Epithelial cell of proximal tubule (primary cell): ENCODE measurements at places on chromosomes 2 and 18. TPM values are rescaled to one million over a fixed set of nuclear protein-coding genes. Genes with fewer than 3 reads are reported as not detected.
A peak's percentile ranks its signal among the peaks of the same experiment; 100 is the strongest.

DNA sequence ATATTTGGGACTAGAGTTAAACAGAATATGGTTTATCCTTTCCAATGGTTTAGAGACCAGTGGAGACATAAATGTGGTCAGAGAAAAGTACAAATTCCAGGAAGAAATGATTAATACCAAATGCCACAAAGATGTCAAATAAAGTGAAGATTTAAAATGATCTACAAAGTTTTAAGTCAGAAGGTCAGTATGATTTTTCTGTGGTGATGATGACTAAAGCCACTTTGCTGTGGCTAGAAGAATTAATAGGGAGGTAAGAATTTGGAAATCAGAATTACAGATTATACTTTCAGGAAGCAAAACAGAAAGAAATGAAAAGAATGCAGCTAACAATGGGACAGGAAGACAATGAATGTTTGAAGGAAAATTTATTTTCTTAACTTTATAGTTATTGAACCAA is 91.5 kb upstream of the CDH7 start:
- DNase-seq = no peak

DNA sequence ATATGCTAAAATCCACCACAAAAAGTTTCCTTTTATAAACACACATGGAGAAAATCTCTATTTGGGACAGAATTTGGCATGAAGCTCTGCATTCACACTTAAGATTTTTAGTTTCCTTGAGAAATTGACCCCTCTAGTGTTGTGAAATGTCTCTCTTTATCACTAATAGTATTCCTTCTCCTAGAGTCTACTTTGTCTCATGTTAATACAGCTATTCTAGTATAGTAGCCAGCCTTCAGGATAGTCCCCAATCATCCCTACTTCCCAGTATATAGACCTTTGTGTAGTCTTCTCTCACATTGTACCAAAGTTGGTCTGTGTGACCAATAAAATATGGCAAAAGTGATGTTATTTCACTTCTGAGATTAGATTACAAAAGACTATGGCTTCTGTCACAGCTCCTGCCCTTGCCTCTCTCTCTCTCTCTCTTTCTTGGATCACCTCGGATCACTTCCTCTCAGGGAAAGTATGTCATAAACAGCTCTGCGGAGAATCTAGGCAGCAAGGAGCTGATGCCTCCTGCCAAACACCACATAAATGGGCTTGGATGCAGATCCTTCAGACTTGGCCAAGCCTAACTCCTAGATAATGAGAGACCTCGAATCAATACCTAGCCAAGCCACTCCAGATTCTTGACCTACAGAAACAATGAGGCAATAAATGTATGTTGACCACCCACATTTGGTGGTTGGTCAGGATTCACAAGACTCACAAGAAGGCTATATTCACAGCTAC is 59.7 kb upstream of the NABP1 start:
- no peak for DNase-seq

- DNase-seq = no peak
Observed at GRCh38 chr2:133777574-133777960, 209.3 kb upstream of the NCKAP5 start.

SPC25 gene
- total RNA-seq = 39.7 and 42.1 TPM in 2 replicates

DNA sequence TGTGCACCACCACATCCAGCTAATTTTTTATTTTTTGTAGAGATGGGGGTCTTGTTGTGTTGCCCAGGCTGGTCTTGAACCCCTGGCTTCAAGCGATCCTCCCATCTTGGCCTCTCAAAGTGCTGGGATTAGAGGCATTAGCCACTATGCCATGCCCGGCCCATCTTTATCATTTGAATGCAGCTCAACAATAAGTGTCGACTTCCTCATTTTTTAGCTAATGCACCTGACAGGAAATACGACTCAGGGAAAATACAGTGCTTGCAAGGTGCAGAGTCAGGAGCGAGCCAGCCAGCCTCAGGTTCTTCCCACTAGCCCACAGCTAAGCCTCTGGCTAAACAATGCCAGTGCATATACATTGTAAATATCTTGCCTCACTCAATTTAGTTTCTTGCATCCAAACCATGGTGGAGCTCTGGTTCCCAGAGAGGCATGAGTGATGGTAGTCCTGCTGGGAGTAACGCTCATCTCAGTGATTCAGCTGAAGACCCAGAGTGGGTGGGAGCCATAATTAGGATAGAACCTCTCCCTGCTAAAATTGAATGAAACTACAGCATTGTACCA is 135.0 kb downstream of the TGIF1 start:
- no peak for DNase-seq

C2orf74 gene
- total RNA-seq = 4.4 and 9.1 TPM in 2 replicates

GRCh38 chr2:222413295-222413911 is 10.9 kb upstream of the SGPP2 start:
- DNase-seq = no peak

GRCh38 chr2:162915858-162916257 is 77.3 kb upstream of the KCNH7 start:
- DNase-seq = no peak

ANKRD36B gene
- total RNA-seq = 5.9 and 8.7 TPM in 2 replicates

LRP2 gene
- 0.17 TPM in 1 of 2 replicates, not detected in the other for total RNA-seq

GRCh38 chr18:13412017-13412416 is 193.5 kb downstream of the LDLRAD4 start:
- no peak for DNase-seq

DNA sequence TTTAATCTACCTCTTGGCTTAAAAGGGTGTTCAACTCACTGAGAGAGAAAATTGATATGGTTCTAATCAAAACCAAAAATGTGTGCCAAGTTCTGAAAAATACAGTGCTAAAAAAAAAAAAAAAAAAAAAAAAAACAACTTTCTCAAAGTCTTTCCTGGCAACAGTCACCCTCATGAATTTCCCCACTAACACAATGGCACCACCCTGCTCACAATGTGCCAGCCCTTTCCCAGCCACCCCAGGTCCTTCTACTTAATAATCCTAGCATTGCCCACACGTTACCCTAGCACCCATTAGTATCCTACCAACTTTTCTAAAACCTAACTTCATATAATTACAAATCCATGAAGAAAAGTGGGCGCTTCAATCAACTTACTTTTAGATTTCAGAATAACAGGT is 106.4 kb downstream of the AFF3 start:
- no peak for DNase-seq

DNA sequence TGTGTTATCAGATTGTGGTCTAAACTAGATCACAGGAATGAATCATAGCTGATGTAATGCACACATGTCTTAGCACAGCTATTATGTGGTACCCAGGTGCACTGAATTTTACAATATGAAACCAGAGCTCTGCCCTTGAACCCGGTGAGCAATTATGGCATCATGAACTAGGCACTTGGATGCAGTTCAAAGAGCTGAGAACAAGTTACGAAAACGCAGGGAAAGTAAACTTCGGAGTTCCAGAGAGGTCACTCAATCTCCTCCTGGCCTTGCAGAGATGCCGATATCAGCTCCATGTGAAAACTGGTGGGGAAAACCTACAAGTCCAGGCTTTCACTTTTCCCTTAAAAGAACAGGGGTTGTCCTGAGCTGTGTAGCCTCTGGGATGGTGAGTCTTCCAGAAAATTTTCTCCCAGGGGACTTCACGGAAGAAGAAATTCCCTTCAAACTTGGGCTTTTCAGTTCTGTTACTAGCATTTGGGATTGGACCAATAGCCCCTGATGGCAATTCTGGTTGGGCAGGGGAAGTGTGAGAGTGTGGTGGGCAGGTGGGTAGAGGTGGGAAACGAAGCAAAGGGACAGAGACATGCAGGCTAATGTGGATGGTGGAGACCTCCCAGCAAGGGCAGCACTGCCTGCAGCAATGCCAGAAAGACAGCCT is 71.1 kb upstream of the SH3BP4 start:
- DNase-seq = peak; percentile 59

- no peak for DNase-seq
Observed at GRCh38 chr2:103276869-103277268, 515.0 kb downstream of the TMEM182 start.

UGT1A3 gene
- total RNA-seq = not detected in 2 replicates
